H9 (cell line): ENCODE measurements at places on chromosomes 5 and 9.

DNA sequence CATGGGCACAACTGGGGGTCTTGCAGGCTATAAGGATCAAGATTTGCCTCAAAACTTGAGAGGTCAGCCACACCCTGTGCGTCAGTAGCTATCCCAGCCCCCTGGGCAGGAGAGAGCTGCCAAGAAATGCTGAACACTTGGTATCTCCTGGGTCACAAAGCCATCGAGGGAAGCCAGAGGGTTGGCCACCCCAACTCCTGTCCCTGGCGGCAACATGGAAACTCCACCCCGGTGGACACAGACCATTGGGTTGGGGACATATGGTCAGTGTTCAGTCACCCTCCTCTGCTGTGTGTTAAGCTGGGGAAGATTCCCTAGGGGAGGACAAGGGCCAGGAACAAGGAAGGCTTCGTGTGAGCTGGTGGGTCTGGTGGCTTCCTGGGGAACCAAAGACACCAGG lies 140.6 kb downstream of the C5orf15 start:
- no peak for DNase-seq

GRCh38 chr5:76086095-76086494 lies 2.9 kb downstream of the SV2C start:
- DNase-seq, result no peak

DNA sequence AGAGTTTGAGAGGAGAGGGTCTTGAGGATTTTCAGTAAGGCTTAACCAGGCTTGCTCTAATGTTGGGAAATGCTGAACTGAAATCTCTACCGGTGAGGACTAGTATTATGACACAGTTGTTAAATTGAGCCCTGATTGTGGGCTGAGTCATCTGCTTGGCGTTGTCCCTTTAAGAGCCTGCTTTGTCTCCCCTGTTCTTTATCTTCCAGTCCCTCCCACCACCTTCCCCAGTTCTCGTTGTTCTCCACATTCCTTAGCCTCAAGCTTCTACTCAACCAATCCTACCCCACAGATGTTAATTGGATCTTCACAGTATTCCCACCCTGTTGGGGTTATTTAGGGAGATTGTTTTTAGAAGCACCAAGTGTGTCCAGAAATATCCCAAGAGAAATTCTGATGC lies 57.6 kb downstream of the ANKRD55 start:
- no peak for DNase-seq

- DNase-seq, result no peak
These were observed 937 bp upstream of the HMGCR start for GRCh38 chr5:75335952-75336614.

DNA sequence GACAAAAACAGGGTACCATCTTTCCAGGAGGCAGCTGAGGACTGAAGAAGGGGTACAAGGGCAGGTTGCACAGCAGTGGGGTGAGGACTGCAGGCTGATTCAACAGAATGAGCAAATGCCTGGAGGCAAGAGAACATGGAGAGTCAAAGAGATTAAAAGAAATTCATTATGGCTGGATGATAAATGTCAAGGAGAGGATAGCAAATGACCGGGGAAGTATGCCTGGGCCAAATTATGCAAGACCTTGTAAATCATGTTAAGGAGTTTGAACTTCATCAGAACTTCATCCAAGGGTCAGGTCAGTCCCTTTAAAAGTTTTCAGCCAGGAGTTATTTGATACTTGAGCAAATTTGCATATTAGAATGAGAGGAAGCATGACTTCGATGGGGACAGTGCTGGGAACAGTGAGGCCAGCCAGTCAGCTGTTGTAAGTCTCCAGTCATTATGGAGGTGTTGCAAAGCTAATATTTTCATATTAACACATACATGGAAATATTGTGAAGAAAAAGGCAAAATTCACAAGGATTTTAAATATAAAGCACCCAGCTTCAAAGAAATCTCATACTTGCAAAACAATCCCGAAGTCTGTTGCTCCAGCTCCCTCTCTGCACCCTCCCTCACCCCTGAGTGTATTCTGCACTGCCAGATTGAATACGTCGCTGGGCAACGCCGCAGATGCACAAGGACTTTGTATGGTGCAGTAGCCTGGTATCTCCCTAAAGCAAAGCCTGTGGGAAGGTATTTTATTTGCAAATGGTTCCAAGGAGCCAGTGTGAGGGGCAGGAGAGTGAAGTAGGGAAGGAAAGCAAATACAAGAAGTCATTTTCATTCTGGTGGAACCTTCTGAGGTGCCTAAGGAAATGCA lies 509.8 kb upstream of the TLE4 start:
- no peak for DNase-seq

GRCh38 chr9:607417-607816 lies 234.1 kb upstream of the DMRT1 start:
- DNase-seq, result no peak

- DNase-seq, result peak; percentile 42
These were observed 910.2 kb downstream of the TAF11L14 start for GRCh38 chr5:18544421-18544820.

- DNase-seq, result no peak
These were observed 51.1 kb downstream of the CCDC192 start for GRCh38 chr5:127754259-127754658.

- DNase-seq, result no peak
These were observed 71.4 kb upstream of the CPEB4 start for GRCh38 chr5:173816728-173817127.

GRCh38 chr5:36360307-36360706 lies 58.6 kb upstream of the RANBP3L start:
- DNase-seq, result no peak

DNA sequence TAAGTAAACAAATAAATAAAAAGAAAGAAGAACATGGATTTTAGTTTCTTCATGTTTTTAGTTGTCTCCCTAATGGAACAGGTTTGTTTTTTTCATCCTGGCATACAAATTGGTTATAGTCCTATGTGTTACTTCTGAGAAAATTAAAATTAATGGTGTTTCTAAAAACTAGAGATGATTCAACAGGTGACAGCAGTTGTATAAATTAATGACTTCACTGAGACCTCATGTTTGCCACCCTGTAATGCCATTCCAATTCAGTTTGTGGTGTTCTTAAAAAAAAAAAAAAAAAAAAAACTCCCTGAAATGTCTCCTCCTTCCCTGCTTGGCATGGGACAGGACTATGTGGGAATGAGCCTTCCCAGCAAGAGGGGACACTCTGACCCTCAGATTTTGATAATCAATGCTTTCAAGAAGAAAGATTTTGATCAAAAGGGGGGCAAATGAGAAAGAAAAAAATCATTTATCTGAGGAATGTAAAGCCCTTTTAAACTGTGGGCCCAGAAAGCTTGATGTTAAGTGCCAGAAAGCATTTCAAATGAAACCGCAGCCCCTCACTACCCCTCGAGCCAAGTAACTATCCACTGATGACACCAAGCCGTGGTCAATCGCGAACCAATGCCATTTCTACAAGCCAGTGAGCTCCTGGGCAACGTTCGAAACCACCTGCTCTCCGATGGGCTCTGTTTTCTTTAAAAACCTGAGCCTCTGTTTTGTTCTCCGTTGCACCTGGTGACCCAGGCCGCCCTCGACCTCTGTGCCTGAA lies 941 bp downstream of the EXD3 start:
- peak; percentile 34 for DNase-seq

DNA sequence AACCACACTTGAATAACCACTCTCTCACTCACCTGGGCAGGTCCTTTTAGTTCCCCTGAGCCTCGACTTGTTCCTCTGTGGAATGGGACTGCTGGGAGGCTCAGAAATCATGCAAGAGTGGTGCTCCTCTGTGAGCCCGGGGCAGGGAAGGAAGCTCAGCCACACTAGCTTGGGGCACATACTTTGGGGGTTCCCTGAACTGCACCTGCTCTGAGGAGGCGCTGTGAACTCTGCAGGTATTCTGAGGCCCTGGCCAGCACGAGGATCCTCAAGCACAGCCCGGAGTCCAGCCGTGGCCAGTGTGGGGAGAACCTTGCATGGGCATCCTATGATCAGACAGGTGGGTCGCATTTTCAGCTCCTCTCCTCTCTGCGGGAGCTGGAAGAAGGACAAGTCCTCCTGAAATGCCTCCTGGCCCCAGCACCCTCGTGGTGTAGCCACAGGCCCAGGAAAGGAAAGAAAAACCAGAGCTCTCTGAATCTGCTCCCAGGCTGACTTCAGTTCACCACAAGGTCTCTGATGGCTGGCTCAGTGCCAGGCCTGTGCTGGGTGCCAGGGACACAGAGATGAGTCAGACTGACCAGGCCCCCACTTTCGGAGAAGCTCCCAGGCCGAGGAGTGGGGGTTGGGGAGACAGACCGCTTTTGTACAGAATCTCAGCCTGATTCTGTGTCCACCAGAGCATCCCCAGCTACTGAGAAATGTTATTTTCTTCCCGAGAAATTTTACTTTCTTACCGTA lies 11.9 kb downstream of the GLIPR2 start:
- no peak for DNase-seq

GRCh38 chr9:106707738-106708474 lies 155.1 kb upstream of the ZNF462 start:
- no peak for DNase-seq
